ENCODE measurements at places on chromosomes 16 and 17.
A peak's percentile ranks its signal among the peaks of the same experiment; 100 is the strongest.

- DNase-seq: no peak
These were observed 43.9 kb downstream of the CLEC16A start for GRCh38 chr16:10988164-10988803.

- DNase-seq: no peak
These were observed 9.4 kb upstream of the SLC7A5 start for GRCh38 chr16:87878704-87879103.

DNA sequence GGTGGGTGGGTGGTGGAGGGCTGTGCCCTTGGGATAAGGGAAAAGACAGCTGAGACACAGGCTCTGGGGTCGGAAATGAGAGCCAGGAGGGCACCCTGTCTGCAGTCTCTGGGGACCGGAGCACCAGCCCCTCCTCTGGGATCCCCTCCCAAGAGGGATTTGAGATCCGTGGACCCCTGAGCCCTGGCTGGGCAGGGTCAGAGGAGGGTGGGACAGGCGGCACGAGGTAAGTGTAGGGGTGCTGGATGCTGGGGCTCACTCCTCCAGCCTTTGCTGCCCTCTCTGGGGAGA is 425 bp downstream of the SGSH start:
- DNase-seq: no peak

DNA sequence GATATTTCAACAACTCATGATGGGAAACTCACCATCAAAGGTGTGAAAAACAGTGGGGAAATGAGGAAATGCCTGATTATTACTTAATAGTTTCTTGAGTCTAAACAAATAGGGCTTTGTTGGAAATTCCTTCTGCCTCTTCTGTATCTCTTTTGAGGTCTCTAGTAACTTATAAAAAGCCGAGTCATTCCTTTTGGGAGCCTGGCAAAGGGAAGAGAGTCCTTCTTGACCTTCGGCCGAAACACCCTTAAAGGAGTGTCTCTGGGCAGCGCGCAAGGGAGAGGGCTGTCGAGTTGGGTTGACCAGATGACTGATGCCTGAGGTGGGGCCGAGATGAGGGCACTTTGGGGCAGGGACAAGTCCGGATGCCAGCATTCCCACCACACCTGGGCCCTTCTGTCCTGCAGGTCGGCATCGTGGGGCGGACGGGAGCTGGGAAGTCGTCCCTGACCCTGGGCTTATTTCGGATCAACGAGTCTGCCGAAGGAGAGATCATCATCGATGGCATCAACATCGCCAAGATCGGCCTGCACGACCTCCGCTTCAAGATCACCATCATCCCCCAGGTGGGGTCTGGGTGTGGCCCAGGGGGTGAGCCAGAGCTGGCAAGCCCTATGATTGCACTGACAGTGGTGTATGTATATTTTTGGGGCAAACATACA is 89.2 kb downstream of the ABCC6 start:
- no peak for DNase-seq

DNA sequence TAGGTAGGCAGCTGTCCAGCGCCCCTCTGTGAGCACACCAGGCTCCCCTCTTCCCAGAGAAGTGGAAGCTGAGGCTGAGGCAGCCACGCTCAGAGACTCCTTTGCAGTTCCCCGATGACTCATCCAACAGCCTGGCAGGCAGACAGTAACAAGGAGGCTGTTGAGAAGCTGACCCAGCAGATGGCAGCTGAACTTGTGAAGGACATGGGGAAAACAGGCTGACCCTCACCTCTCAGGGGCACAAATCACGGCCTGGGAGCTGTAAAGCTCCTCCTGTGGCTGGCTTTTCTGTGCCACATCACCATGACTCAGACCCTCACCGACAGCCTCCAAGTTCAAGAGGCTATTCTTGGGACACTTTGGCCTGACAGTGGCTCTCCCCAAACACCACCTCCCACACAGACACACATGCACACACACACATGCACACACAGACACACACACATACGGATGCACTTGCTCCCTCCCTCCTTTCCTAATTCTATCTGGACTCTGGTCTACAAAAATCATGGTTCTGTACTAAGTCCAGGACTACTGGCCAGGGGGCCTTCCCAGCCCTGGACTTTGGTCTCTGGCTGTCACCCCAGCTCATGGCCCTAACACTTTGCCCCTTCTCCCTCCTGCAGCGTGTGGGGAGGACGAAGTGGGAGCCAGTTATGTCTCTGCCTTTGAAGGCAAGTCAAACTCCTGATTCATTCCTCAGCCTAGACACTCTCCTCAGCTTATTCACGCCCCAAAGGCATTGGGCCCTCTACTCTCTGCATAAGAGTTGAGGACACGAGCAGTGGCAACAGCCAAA is 23.2 kb downstream of the MAP3K14 start:
- peak; percentile 46 for DNase-seq

DNA sequence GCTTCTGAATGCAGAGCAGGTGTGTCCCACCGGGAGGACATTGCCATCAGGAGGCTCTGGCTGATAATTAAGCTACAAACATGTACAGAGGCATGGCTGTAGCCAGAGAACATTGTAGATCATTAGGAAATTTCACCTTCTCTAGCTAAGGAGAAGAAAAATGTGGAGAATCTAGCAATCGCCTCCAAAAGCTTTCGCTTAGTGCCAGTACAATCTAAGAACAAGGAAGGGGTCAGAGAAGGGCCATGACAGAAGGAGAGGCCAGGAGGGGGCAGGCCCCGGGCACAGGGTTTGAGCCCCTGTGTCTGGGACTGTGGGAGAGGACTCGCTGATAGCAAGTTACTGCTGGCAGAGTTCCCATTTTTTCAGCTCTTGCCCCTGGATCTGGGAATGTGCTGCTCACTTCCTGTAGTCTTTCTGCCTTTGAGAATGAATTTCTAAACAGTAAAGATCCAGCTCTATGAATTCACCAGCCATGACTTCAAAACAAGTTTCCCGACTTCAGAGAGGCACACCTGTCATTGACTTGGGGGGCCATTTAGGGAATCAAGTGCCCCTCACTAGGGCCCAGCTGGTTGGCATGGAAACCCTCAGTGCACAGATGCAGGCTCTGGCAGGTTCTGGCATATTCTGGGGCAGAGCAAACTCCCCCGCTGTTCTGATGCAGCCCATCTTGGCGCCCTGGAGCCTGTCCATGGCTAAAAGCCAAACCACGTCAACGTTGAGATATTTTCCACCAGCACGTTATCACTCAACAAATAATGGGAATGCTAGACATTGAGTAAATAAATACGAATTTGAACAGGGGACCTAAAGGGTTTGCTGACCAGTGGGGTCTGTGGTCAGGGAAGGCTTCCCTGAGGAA is 59.5 kb upstream of the CACNG4 start:
- DNase-seq: no peak

- no peak for DNase-seq
These were observed 13.8 kb upstream of the WFIKKN1 start for GRCh38 chr16:616733-617586.

GRCh38 chr16:12158428-12158827 is 181.9 kb downstream of the SNX29 start:
- no peak for DNase-seq

All from bone marrow (tissue), 2 donors.